ENCODE measurements at places on chromosomes 6 and 20.

- no peak for DNase-seq
These were observed 154.5 kb upstream of the SCGN start for GRCh38 chr6:25497383-25498040.

GRCh38 chr6:104118274-104118673 is 741.4 kb downstream of the HACE1 start:
- DNase-seq: no peak

DNA sequence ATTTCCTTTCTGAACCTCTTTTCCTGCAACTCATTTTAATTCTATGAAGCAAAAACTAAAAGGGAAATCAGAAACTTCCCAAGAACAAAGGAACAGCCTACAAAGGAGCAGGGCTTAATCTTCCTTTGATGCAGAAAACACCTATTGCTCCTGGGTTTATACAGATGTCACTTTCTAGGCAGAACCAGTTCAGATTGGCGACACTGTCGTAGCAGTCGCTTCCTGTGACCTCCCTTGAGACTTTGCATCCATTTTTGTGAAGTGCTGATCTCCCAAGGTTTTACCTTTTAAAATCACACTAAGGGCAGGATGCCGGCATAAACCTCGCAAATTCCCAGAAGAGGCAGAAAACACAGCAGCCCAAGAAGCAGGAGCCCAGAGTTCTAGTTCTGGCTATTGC is 40.1 kb downstream of the JAG1 start:
- no peak for DNase-seq

GRCh38 chr20:2524709-2525506 is 11.5 kb upstream of the TMC2 start:
- peak; percentile 26 for DNase-seq

DNA sequence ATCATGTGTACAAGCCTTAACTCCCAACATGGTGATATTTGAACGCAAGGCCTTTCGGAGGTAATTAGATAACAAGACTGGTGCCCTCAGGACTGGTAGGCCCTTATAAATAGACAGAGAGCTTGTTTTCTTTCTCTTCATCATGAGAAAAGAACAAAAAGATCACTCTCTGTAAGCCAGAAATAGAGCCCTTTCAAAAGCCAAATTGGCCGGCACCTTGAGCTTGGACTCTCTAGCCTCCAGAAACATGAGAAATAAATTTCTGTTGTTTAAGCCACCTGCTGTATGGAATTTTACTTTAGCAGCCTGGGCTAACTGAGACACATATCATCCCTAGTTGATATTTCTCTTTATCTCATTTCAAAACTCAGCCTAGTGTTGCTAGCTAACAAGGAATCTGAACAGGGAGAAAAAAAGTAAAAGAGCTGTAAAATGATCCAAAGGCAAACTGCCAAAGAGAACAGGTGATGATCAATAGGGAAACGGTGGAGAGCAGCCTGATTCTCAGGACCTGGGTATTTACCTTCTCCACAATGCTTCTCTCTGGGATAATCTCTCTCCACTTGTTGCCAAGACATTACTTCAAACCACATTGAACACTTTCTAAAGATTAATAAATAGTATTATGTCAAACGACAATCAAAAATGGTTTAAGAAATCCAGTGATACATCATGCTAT is 6.1 kb downstream of the COL21A1 start:
- no peak for DNase-seq

DNA sequence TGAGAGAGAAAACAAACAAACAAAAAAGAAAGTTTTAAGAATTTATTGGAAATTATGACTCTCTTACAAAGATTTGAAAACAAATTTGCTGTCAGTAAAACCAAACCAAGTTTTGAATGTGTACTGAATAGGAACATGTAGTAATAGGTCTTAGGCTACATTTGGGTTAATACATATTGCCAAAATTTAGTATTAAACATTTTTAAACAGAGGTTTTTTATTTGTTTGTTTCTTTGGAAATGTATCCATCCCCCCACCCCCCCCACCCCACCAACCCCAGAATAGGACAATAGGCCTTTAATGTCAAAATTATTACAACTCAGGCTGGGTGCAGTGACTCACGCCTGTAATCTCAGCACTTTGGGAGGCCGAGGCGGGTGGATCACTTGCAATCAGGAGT is 2.5 kb downstream of the C6orf118 start:
- no peak for DNase-seq

DNA sequence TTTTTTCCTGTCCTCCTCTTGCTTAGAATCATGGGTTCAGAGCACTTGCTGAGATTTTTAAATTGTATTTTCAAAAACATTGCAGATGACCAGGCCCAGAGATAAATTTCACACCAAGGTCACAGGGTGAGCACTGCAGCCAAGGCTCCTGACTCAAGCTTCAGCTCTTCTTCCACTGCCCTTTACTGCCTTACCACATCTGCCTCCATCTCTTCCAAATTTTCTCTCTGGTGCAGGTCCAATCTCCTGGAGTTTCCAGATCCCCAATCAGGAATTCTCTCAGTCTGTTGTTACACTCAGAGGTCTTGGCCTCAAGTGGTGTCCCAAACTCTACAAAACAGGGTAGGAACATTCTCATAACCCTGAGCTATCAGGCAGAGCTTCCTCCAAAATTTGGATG is 12.7 kb downstream of the SNAP25 start:
- DNase-seq: no peak

GRCh38 chr6:149567194-149567586 is 1.0 kb downstream of the GINM1 start:
- peak; percentile 16 for DNase-seq

- DNase-seq: no peak
These were observed 348.1 kb downstream of the GRIK2 start for GRCh38 chr6:101741474-101742171.

DNA sequence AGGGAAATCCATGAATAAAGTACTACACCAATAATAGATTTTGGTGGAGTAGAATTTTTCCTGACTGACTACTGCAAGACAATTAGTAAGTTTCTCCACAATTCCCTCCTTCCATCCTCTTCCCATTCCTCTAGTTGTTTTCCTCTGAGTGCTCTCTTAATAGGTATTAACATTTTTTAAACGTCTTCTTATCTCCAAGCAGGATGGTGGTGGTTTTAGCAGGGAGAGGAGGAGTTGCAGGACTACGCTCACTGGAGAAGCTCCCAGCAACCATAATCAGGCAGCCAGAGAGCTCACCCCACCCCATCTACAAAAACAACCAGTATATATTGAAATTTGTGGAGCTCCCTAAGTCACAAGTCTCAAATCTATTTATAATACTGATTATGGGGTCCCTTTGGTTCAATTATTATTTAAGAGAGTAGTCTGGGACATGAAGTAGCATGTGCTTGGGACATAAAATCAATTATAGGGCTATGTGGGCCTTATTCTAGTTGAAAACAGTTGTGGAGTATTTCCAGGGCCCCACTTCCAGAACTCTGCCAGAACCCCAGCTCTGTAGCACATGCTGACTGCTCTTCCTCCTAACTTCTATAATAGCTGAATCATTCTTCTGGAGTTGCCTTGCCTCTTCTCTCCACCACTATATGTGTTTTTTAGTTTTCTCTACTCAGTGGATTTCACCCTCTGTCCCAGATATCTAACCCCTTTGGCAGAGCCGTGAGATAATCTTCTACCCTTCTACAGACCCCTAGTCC is 49.8 kb downstream of the MYB start:
- DNase-seq: no peak

GRCh38 chr6:108966251-108966650 is 118.0 kb downstream of the ARMC2 start:
- DNase-seq: no peak

GRCh38 chr6:56863366-56863765 is 91.5 kb upstream of the BEND6 start:
- no peak for DNase-seq

DNA sequence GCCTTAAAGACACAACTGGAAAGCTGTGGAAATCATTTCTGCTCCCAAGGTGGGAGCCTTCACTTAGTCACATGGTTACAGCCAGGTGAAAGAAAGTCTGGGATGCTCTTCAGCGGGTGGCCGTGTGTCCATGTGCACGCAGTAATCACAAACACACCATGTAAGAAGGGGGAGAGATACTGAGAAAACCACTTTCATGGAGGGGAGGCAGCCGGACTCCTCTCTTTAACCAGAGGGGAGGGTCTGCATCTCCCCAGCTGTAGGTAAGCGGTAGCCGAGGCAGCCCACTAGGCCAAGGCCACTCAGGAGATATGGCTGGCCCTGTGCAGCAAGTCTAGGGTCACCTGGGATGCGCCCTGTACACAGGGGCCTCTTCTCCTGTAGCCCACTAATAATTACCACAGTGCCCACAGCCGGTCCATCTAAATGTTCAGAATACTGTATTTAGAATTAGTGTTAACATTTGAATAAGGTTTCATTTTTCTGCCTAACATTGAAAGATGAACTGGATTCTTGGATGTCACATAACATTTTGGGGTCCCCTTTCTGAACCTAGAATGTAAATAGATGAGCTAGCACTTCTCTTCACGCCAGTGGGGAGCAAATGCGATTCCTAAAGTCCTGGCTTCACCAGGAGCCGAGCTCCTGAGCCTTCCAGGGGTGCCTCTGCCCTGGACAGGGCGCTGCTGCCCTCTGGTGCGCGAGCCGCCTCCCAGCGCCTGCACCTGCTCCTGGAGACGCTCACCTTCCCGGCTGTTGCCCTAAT is 15.9 kb downstream of the GPR31 start:
- peak; percentile 62 for DNase-seq

DNA sequence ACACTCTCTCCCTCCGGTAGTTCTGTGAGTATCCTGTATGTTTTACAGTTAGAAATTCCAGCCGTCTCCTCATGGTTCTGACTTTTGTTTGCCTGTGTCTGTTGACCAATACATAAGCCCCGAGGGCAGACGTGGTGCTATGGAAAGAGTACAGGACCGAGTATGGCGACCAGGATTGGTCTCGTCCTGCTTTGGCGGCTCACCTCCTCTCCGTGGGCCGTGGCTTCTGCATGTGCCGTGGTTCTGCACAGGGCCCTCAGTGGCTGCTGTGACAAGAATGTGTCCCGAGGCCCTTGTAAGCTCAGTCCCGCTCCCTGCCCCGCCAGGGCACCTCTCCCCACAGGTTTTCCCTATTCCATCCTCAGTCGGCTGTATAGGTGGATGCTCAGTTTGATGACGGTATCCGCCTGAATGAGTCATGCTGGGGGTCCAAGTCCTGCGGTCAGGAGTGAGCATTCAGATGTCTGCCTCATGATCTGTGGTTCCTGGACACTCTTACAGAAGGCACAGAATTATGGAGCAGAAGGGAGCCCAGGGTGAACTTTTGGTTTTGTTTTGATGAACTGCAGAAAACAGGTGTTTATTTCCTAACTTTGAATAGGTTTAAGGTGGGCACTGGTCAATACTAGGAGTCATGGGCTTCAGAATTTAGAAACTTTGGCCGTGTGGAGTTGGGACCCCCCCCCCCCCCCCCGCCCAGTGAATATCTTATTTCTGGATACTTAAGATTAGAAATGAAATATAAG is 1.2 kb downstream of the ARFGAP1 start:
- DNase-seq: no peak

GRCh38 chr20:16069389-16070010 is 503.7 kb downstream of the KIF16B start:
- DNase-seq: no peak

- DNase-seq: no peak
These were observed 36.8 kb upstream of the RGS17 start for GRCh38 chr6:153167907-153168306.

- DNase-seq: no peak
These were observed 21.5 kb upstream of the MRGBP start for GRCh38 chr20:62774762-62775161.

DNA sequence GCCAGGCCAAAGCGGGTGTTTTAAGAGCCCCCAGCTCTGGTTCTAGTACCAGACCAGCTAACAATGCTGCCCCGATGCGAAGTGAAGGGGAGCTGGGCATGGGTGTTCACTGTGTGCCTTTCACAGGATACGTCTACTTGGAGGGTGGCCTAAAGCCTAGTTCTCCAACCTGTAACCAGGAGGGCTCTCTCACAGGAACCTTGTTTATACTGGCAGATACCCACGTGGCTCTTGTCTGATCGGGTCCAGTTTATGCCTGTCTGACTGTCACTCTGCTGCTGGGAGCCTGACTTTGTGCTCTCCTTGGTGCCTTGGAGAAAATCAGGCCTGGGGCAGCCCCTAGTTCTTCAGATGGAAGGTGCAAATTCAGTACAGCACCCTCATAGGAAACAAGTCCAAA is 60.2 kb upstream of the RNF144B start:
- no peak for DNase-seq

All from CD4-positive, alpha-beta T cell treated with Interleukin-10 for 1 hour (primary cell).